NCI-H2081 (cell line): ENCODE measurements at places on chromosomes 5 and 9.

GRCh38 chr5:37174928-37175327 is 74.2 kb downstream of the CPLANE1 start:
- no peak for DNase-seq

- DNase-seq = peak; percentile 65
Measured at GRCh38 chr9:94860678-94861588, 134.4 kb downstream of the AOPEP start.

DNA sequence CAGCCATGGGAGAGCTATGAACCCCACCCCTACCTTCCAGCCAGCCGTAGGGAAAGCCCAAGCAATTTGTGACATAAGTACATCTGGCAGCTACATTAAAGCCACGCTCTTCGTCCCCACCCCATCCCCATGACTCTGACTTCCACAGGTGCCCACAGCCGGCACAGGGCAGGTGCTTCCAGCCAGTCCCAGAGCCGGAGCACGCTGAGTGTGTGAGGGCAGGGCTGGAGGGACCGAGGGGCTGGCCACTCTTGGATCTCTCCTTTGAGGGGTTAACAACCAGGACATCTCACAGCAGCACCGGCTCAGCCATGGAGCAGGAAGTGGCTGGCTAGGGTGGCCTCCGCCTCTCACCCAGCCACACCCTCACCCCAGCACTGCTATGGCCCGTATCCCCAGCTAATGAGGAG is 2.4 kb upstream of the FAM78A start:
- no peak for DNase-seq

DNA sequence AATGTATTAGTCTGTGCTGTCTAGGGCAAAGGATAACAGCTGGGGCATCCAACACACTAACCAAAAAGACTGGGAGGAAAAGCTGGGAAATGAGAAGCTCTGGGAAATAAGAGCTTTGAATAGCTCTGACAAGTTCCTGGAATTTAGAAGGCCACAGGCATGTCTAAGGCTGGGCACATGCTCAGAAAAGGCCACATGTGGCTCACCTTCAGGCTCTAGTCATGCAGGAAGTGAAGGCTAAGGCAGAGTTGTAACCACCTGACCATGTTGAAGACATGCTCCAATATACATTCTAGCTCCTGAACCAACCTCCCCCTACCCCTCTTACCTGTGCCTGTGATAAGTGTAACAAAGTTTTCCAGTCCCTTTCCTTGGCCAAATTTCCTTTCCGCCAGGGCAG is 31.7 kb downstream of the CLTA start:
- no peak for DNase-seq

DNA sequence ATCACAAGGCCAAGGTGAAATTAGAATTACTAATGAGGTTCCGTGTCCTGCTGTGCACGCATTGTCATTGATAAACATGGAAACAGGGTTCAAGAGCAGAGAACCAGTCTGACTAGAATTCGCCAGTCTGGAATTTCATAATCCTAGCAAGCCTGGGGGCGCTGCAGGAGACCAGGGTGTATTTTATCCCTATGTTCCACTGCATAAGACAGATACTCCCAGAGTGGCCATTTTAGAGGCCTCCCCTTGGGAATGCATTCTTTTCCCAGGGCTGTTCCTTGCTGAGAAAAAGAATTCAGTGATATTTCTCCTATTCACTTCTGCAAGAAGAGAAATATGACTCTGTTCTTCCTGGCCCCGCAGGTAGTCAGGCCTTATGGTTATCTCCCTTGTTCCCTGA is 1387.7 kb downstream of the MAT2B start:
- no peak for DNase-seq

DNA sequence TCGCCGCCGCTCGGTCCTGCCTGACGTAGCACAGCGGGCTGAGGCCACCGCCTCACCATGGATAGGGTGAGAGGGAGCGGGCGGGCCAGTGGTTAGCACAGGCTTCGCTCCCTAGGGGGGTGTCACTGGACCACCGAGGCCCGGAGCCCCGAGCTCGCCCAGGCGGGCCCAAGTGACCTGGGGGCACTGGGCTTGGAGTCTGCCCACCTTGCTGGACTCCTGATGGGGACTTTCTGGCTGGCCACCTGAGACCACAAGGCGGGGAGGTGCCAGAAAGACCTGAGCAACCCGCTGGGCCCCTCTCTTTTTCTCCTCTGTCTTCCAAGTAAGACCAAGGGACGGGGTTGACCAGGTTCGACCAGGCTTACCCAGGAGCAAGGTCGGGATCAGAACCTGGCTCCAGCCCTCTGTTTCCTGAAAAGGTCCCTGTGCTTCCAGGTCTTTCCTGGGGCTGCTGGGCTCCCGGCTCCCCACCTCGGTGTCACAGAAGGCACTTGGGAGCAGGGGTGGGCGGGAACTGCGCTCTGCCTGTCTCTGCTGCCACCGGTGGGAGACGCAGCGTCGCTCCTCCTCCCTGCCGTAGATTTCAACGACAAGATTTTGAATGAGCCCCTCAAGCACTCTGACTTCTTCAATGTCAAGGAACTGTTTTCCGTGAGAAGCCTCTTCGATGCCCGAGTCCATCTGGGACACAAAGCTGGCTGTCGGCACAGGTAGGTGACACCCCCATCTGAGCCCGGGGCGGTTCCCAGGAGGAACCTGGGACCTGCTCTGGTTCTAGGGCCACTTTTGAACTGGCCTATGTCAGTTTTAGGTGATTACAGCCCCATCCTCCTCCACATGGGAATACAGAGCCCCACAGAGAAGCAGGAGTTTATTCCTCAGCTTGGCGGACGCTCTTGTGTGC is 1.0 kb downstream of the MRPS2 start:
- DNase-seq = peak; percentile 48

DNA sequence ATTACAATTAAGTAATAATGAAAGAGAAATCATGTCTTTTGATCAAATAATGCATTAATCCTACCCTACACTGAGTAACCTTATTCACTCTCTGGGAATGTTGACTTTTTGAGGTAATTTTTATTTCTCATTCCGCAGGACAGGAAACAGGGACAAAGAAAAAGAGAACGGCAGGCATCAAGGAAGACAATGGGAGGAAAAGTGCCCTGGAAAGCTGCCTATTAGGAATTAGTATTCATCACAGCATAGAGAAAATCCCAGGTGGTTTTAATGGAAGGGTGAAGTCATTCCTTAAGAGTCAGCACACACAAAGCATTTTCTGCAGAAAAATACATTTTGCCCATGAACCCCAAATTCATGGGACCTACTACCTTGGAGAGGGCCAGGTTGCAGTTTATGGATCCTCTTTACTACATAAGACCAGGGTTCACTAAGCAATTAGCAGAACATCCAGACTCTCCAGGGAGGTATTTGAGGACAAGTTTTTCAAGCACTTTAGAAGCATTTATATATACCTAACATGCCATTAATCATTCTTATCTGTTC is 9.4 kb downstream of the FSTL4 start:
- no peak for DNase-seq

- DNase-seq = peak; percentile 14
Measured at GRCh38 chr9:18473652-18474279, at the start of gene ADAMTSL1. ADAMTSL1 (plus strand) TSS chr9:18474153; CDS start chr9:18474233, 80 bp downstream.

GRCh38 chr5:156918311-156918845 is 44.6 kb downstream of the TIMD4 start:
- no peak for DNase-seq

- no peak for DNase-seq
Measured at GRCh38 chr5:158492841-158493242, 606.9 kb downstream of the EBF1 start.

GRCh38 chr5:3607541-3608181 is 12.0 kb downstream of the IRX1 start:
- no peak for DNase-seq

- DNase-seq = no peak
Measured at GRCh38 chr5:150499437-150499956, 8.4 kb upstream of the NDST1 start.

- DNase-seq = no peak
Measured at GRCh38 chr5:180627386-180628120, 21.8 kb downstream of the FLT4 start.

- peak; percentile 33 for DNase-seq
Measured at GRCh38 chr9:100700689-100701318, 122.9 kb downstream of the CAVIN4 start.

DNA sequence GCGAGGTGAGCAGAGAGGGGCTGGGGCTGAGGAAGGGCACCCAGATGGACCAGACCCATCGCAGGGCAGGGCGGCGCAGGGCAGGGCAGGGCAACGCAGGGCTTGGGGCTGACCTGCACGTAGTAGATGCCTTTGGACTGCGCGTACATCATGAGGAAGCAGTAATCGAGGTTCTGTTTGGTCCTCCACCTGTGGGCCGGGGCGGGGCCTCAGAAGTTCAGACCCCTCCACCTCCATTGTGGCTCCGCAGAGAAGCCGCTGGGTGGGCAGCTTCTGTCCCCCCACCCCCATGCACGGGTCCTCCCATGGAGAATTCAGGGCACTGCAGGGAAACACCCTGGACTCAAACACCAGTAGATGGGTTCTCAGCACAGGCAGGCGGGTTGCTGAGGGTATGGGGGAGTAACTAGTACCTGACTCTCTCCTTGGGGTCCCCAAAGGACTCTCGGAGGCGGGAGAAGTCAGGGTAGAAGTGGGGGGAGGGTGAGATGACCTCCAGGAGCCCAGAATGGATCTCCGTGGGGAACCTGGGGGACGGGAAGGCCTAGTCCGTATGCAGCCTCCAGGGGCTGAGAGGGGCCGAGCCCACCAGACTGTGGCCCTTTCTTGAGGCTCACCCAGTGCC is 6.4 kb downstream of the LTC4S start:
- DNase-seq = no peak

- DNase-seq = no peak
Measured at GRCh38 chr5:107840592-107840991, 169.9 kb upstream of the EFNA5 start.

DNA sequence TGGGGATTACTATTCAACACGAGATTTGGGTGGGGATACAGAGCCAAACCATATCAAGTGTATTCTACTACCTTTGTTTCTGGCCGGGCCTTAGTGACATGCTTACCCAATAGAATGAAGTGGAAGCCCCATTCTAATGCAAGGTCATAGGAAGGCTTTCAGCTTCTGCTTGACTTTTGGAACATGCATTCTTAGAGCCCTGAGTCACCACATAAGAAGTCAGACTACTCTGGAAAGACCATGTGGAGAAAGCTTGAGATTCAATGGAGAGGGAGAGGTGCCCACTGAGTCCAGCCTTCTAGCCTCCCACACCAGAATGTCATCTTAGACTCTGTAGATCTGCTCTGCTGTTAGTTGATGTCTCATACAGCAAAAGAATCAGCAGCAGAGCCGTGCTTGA is 155.7 kb upstream of the FBN2 start:
- DNase-seq = no peak

DNA sequence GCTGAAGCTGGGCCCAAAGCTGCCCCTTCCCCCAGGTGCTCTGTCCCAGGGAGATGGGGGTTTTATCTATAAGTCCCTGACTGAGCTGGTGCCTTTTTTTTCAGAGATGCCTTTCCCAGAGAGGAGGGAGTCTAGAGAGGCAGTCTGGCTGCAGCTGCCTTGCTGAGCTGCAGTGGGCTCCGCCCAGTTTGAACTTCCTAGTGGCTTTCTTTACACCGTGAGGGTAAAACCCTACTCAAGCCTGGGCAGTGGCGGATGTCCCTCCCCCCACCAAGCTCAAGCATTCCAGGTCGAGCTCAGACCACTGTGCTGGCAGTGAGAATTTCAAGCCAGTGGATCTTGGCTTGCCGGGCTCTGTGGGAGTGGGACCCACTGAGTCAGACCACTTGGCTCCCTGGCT is 41.3 kb downstream of the CAVIN4 start:
- no peak for DNase-seq

- no peak for DNase-seq
Measured at GRCh38 chr5:139676406-139676805, 28.3 kb downstream of the CXXC5 start.

- no peak for DNase-seq
Measured at GRCh38 chr5:31921852-31922305, 252.2 kb downstream of the GOLPH3 start.

DNA sequence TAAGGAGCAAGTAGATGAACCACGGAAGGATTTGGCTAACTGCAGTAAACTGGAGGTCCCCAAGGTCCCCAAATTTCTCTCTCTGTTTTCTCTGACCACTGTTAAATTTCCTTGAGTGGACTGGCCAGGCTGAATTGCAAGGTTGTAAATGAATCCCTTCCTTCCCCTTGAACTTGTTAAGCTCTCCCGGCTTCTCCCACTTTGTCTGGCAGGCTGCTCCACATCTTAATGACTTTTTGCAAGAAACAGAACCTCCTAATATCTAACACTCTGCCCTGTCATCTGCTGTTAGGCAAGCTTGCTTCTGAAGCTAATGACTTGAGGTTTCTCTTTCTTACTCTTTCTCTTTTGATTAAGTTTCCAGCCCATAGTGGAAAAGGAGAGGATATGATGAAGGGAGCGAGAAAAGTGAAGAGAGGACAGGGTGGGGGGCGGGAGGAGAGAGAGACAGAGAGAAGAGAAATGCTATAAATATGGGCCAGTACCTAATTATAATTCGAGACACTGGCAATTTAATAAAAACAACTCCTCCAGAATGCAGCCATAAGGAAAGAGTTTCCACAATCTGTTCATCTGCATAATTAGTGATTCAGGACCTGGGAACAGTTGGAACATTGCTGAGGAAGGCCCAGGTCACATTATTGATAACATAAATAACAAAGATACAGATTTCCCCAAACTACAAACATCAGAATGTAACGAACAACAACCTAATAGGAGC is 437.3 kb upstream of the MPDZ start:
- no peak for DNase-seq

DNA sequence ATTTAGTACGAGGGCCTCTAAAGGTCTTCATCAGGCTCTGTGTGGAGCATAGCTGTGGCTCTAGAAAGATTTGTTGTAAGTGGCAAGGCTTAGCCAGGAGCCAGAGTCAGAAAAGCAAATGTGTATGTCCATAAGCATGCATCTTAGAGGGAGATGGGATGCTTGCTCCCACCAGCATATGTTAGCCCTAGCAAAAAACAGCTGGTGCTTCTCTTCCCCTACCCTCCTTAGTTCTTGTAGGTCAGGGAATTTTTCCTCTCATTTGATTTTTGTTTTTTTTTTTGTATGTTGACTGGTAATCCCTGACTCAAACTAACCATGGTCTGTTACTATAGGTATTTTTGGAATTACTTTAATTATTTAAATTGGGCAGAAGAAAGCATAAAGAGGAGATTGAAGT is 7.7 kb downstream of the TNFSF15 start:
- DNase-seq = no peak

DNA sequence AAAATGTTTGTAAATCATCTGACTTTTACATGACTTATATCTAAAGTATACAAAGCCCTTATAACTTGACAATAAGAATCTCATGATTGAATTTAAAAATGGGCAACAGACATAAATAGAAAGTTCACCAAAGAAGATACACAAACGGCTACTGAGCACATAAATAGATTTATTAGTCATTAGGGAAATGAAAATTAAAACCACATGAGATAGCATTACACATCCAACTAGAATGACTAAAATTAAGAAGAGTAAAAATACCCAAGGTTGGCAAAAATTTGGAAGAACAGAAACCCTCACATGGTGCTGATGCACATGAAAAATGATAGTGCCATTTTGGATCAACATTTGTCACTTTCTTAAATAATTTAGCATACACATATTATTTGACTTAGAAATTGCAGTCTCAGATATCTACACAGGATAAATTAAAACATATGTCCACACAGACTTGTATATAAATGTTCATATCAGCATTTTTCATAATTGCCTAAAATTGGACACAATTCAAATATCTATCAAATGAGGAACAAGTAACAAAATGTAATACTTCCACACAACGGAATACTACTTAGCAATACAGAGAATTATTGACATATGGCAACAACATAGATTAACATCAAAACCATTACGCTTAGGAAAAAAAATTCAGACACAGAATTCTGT is 359.1 kb upstream of the DAB2 start:
- no peak for DNase-seq

- DNase-seq = no peak
Measured at GRCh38 chr5:62538017-62538942, 40.3 kb upstream of the LRRC70 start.
